Left colon (tissue), 2 donors: ENCODE measurements at places on chromosomes 16 and 17.
A peak's percentile ranks its signal among the peaks of the same experiment; 100 is the strongest.

GRCh38 chr17:6483507-6483906 lies 39.3 kb downstream of the PIMREG start:
- no peak for DNase-seq

GRCh38 chr17:3867606-3868005 lies 21.6 kb upstream of the NCBP3 start:
- DNase-seq: no peak

GRCh38 chr17:56431736-56432135 lies 161.8 kb upstream of the NOG start:
- DNase-seq: no peak

GRCh38 chr17:78499715-78500540 lies 77.3 kb downstream of the DNAH17 start:
- DNase-seq: no peak

GRCh38 chr17:3796110-3796821 lies 4.7 kb downstream of the ITGAE start:
- DNase-seq: peak; percentile 26

- DNase-seq: no peak
These were observed 2.6 kb downstream of the CD300LB start for GRCh38 chr17:74528491-74529199.

DNA sequence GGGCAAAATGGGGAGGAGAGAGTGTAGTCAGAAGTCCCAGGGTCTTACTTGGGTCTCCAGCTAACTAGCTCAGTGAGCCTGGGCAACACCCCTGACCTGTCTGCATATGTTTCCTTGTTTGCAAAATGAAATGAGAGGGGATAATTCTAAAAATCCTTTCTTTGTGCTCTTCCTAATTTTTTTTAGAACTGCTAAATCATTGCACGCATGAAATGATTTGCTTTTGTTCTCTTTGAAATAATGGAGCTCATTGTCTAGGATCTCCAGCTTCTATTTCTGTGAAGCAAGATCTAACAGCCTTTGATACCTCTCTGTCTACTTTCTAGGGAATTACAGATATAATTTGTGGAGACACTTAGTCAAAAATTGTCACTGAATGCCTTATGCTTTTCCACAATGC lies 181.3 kb downstream of the CDH13 start:
- no peak for DNase-seq
